ENCODE measurements at places on chromosomes 1 and 21.
A peak's percentile ranks its signal among the peaks of the same experiment; 100 is the strongest.

DNA sequence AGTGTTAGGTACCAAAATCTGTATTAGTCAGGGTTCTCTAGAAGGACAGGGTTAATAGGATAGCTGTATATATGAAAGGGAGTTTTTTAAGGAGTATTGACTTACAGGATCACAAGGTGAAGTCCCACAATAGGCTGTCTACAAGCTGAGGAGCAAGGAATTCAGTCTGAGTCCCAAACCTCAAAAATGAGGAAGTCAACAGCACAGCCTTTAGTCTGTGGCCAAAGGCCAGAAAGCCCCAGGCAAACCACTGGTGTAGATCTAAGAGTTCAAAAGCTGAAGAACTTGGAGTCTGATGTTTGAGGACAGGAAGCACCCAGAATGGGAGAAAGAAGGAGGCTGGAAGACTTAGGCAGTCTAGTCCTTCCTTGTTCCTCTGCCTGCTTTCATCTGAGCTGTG, 487.5 kb upstream of the CHRM3 start:
- DNase-seq: no peak

- no peak for DNase-seq
These were observed 3.3 kb downstream of the CHRM3 start for GRCh38 chr1:239389703-239390102.

DNA sequence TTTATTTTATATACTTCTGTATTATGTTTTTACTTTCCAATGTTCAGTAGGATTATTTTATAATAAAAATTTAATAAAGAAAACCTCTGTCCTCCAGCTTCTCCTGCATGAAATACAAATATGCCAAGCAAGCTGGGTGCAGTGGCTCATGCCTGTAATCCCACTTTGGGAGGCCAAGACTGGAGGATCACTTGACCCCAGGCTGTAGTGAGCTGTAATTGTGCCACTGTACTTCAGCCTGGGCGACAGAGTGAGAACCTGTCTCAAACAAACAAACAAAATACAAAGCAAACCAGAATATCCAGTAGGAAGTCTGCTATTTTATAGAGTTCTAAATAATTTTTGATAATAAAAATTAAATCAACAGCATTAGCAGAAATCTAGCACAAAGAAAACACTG, 168.8 kb downstream of the EIF4G3 start:
- no peak for DNase-seq

GRCh38 chr1:115051850-115052249, 22.2 kb downstream of the TSHB start:
- no peak for DNase-seq

- DNase-seq: no peak
These were observed 139.0 kb downstream of the DPYD start for GRCh38 chr1:97781762-97782337.

DNA sequence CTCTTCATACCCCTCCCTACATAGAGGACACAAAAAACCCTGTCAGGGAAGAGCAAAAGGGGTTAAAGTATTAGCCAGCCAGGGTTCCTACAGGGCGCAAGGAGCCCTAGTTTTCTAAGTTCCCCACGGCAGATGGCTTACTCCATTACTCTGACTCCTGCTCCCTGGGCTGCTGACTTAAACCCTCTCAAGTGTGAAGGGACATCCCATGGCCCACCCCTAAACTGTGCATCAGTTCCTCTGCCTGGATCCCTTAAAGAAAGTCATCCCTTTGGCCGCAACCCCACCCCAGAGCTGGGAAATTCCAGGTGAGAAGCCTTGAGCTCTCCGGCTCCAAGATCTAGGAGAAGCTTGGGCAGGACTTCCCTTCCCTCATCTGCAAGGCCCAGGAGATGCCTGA, 236.0 kb downstream of the TOMM20 start:
- no peak for DNase-seq

GRCh38 chr1:25246600-25247023, 642 bp downstream of the RSRP1 start:
- no peak for DNase-seq

DNA sequence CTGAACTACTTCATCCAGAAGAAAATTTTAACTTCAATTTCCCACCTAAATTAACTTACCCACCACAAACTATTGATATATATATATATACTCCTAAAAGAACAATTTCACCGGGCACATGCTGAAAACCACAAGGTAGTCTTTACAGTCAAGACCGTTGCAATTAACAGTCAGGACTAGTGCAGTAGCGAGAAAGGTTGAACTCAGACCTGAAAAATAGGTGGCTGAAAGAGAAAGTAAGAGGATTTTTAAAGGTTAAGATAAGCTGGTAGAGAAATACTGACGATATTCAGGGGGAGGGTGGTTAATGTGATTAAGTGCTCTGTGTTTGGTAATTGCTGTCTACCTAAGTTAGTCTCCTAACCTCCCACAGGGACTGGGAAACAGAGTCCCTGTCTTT, 1153.5 kb upstream of the TMPRSS15 start:
- no peak for DNase-seq

DNA sequence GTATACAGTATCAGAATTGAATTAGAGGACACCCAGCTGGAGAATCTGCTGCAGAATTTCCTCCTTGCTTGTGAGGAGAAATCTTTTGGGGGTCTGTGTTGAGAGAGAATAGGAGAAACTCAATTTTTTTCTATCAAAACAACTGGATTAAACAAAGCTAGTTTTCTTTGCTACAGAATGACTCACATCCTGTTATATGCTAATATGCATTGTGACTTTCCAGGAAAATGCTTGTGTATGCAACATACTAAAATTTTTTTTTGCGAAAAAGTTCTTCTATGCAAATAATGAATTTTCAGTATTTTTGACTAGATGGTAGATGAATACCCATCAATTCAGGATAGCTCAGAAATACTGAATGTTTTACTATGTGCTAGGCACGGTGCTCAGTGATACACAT, 2.2 kb downstream of the VAMP4 start:
- DNase-seq: no peak

- DNase-seq: peak; percentile 50
These were observed 61.5 kb downstream of the SLC37A1 start for GRCh38 chr21:42575111-42575510.

DNA sequence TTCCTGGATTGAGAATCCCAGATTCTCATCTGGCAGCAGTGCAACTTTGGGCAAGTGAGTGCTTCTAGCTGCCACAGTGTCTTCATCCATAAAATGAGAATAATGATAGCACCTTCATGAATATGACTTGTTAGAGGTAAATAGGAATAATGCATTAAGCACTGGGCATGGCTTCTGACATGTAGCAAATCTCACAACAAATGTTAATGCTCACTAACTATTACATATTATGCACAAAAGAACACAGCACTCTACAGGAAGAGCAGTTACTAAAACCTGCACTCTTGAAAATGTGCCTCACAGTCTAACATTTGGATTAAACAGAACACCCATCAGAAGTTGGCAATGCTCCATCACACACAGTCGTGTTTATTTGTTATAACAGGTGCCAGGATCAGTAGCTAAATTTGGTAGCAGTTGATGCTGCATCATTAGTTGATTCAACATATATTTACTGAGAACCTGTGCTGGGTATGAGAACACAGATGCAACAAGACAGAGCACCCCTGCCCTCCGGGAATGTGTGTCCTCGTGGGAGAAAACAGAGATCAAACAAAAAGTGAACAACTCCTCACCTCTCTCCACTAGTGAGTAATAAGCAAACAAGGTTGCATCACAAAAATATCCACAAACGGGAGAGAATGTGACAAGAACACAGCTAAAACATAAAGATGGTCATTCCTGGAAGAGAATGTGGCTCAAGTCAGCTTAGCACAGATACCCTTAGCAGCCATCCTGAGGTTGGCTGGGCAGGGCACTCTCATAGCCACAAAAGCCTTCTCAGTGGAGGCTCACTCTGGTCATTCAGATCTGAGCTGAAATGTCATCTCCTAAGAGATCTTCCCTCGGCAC, 26.2 kb upstream of the LBR start:
- no peak for DNase-seq

DNA sequence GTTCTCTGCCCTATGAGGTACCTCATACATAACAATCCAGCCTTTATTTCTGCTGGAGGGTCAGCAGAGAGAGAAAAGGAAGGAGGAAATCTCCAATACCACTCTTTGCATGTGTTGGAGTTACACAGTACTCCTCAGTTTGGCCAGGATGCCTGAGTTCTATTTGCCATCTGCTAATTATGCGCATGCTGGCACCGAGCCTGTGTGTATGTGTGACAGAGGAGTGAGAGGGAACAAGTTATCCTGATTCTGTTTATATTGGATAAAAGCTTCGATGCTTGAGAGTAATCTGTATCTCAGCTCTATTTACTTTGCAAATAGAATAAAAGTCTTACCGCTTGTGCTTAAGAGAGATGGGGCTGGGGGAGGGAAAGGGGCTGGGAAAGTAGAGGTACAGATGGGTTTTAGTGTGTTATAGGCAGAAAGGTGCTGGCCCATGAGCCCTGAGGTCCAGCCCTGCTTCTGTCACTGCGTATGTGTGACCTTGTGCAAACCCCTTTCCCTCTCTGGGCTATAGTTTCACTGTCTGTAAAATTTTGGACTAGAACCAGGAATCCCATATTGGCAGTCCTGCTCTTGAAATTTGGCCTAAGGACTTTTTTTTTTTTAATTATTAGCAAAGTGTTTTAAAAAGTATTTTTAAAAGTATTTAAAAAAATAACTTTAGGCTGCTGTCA, 54.5 kb upstream of the PLXNA2 start:
- no peak for DNase-seq

DNA sequence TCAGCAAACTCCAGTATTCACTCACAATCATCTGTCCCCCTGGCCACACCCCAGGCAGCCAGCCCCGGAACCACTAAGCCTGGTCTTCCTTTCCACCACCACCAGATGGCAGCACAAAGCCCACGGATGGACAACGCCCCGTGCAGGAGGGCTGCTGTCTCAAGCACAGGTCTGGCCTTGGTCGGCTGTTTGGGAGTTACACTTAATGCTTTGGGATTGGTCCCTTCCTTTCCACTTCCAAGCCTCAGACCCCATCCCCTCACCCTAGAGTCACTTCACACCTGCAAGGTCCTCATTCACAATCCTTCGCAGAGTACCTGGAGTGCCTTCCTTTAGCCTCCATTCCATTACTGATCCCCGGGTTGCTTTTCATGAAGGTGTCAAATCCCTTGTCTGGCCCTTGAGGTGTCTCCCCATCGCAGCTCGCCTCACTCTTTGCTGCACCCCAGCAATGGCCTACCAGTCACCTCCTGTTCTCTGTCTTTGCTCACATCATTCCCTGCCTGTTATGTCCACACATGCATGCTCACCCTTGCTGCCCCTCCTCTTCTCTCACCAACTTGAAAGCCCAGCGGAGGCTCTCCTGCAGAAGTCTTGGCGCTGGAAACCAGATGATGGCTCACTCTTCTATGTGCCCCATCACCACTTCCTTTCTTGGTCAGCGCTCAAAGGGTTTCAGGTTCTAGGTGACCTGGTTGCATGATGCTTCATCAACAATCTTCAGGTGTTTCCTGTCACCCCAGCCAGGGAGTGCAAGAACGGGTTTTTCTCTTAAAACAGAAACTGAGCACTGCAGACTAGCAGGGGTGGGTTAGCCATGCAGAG, 24.9 kb upstream of the KCNA2 start:
- DNase-seq: no peak

DNA sequence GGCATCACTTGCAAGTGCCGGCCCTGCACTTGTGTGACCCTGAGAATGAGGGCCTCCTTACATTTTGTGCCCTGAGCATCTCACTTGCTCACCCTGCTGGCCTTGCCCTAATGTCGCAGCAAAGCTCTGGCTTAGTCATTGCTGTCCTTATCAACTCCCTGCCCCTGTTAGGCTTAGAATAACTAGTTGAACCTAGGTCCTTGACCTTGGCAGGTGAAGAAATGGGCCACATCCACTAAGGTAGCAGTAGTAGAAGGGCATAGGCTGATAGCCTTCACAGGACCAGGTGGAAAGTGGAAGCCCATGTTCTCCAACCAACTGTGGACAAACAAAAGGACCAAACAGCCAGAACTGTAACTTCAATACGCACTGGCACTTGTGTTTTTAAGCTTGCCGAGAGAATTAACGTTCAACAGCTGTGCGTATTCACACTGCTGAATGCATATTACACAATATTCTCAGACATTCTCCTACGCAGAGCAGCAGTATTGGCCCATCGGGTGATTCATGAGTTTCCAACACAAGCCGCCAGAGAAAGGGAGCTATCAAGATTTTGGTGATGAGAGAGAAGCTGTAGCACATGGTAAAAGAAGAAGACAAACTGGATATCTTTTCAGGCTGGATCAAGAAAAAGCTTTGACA, 27.7 kb upstream of the PTGFRN start:
- no peak for DNase-seq

DNA sequence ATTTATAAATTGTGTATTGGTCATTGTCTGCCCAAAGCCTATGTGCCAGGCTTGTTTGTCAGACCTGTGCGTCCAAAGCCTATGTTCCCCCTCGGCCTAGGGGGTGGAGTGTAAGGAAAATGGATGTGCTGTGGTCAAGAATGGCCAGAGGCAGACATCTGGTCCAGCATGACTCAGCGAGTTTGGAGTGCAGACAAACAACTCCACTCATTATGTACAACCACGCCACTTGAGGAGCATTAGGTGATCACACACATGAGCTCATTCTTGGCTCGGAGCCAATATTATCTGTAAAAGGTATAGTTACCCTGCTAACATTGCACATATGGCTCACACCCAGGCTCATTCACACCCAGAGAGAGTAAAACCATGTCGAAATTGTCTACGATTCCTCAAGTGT, 1047.6 kb upstream of the ADGRL4 start:
- no peak for DNase-seq

GRCh38 chr1:112706505-112707220, at the start of gene RHOC:
Gene RHOC, minus strand, starts transcription at chr1:112707127. Its CDS starts 3,328 bp downstream, at chr1:112703799.
- DNase-seq: peak; percentile 82

DNA sequence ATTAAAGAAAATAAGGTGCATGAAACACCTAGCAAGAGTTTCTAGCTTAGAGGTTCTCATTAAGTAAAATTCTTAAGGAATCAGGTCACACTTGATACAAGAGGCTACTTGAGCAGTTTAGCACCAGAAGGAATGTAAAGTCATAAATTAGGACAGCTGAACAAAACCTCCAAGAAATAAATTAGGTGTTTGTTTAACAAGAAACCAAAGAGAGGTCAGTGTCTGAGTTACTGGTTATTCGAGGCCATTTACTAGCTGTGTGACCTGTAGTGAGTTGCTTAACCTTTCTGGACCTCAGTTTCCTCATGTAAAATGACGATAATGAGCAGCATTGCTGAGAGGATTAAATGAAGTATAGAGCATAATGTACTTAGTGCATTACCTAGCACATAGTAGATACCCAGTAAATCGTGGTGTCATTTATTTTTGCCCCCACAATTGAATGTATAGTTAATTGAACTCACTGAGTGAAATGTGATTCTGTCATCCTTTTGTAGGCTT, 908 bp upstream of the ELK4 start:
- DNase-seq: no peak

Data from ascending aorta (tissue), 2 donors.